ENCODE measurements at places on chromosomes 1 and 21. TPM values are rescaled to one million over a fixed set of nuclear protein-coding genes. Genes with fewer than 3 reads are reported as not detected.

- no peak for DNase-seq
Observed at GRCh38 chr1:85124091-85124490, 75.8 kb upstream of the MCOLN3 start.

Gene KRTAP10-4
- total RNA-seq = not detected

Gene NCAM2
- total RNA-seq = not detected

- DNase-seq = no peak
Observed at GRCh38 chr1:31932491-31933316, 5.5 kb downstream of the PTP4A2 start.

Gene NPHP4
- total RNA-seq = 16.8 TPM

Gene SYDE2
- total RNA-seq = 4.8 TPM

Gene TMPRSS2
- not detected for total RNA-seq

Gene PRDM16
- 0.49 TPM for total RNA-seq

- no peak for DNase-seq
Observed at GRCh38 chr1:12338017-12338416, 108.2 kb downstream of the VPS13D start.

GRCh38 chr1:25525361-25525688 is 18.1 kb upstream of the LDLRAP1 start:
- DNase-seq = no peak

Gene SLC26A9
- not detected for total RNA-seq

- no peak for DNase-seq
Observed at GRCh38 chr1:83900524-83900923, 98.4 kb downstream of the TTLL7 start.

Gene NES
- not detected for total RNA-seq

- DNase-seq = no peak
Observed at GRCh38 chr1:80217377-80217986, 1211.0 kb upstream of the ADGRL4 start.

GRCh38 chr1:79128722-79129121 is 122.2 kb upstream of the ADGRL4 start:
- no peak for DNase-seq

GRCh38 chr1:153550827-153551500 is 1.9 kb upstream of the S100A3 start:
- DNase-seq = no peak

GRCh38 chr21:14817311-14817710 is 247.5 kb downstream of the NRIP1 start:
- DNase-seq = no peak

DNA sequence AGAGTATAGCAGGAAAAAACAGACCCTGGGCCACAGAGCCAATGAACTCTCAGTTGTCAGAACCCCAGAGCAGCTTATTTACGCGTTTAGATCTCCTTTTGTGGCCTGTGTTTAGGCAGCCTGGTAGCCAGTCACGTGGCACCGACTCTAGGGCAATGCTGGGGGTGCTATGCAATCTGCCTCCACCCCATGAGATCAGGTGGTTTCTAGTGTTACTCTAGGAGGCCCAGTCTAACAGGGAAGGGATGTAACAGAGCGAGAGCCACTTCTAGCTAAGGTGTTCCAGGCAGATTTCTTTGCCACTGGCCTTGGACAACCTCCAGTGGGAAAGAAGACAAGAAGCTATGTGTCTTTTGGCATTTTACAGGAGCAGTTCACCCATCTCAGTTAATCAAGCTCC is 12.0 kb upstream of the A3GALT2 start:
- no peak for DNase-seq

DNA sequence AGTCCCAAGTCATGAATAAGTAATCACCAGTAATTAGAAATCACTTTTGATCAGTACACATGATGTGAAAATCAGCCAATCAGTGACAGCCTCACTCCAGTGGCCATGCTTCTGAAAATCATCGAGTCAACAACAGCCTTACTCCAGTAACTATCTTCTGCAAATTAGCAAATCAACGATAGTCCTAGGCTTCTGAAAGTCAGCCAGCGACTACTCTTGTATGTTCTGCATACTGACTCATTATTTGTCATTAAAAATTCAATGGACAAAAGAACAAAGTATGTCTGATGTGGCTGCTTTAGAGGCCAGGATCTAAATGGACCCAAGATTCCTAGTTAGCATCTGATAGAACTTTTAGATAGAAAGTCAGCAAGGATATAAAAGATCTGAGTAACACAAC is 102.5 kb downstream of the GPR52 start:
- no peak for DNase-seq

Gene C8B
- total RNA-seq = not detected

Gene NR1I3
- not detected for total RNA-seq

- no peak for DNase-seq
Observed at GRCh38 chr1:107244709-107245500, 104.1 kb downstream of the NTNG1 start.

DNA sequence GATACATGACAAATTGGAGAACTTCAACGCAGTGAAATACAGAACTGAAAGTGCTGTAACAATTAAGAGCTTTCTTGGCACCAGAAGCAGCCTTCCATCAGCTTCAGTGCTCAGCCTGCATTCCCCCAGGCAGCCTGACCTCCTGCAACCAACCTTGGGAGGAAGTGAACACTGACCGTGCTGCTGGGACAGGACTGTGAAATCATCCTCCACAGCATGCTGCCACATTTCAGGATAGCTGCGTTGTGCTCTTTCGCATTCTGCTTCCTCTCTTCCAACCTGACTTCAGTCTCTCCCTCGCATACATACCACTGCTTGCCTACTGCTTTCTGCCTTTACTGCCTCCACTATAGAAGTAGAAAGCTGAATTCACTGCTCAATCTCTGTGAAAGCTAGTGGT is 388.6 kb downstream of the RWDD3 start:
- DNase-seq = no peak

GRCh38 chr21:38838598-38839327 is 33.0 kb downstream of the ETS2 start:
- DNase-seq = no peak

- no peak for DNase-seq
Observed at GRCh38 chr1:57072401-57073110, 106.7 kb upstream of the C8B start.

Gene PKP1
- total RNA-seq = not detected

DNA sequence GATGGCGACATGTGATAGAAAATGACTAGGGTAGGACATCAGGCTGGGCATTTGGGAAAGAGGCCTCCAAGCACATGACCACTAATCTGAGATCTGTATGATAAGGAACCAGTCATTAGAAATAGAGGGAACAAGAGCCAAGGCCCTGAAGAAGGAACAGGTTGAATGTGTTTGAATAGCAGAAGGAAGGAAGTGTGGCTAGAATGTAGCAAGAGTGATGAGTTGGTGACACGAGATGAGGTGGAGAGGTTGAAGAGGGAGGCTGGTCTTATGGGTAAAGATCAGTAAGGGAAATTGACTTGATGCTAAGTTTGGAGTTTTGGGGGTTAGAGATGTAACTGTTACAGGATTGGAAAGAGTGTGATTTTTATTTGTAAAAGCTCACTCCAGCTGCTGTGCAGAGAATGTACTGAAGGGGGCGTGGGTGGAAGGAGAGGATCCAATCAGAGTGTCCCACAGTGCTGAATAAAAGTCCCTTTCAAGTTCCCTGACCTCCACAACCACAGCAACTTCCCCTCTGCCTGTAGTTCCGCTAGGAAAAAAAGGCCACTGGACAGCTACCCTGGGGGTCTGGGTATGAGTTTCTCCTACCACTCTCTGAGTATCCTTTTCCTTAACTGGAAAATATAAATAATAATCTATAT is 295.0 kb downstream of the OMA1 start:
- DNase-seq = peak; percentile 32

Gene L1TD1
- total RNA-seq = not detected

Gene RPTN
- not detected for total RNA-seq

Gene RPE65
- not detected for total RNA-seq

Gene BEND5
- total RNA-seq = 73.6 TPM

Gene IL19
- not detected for total RNA-seq

Gene LEFTY1
- 0.83 TPM for total RNA-seq
